ENCODE measurements at places on chromosomes 16 and 17.

DNA sequence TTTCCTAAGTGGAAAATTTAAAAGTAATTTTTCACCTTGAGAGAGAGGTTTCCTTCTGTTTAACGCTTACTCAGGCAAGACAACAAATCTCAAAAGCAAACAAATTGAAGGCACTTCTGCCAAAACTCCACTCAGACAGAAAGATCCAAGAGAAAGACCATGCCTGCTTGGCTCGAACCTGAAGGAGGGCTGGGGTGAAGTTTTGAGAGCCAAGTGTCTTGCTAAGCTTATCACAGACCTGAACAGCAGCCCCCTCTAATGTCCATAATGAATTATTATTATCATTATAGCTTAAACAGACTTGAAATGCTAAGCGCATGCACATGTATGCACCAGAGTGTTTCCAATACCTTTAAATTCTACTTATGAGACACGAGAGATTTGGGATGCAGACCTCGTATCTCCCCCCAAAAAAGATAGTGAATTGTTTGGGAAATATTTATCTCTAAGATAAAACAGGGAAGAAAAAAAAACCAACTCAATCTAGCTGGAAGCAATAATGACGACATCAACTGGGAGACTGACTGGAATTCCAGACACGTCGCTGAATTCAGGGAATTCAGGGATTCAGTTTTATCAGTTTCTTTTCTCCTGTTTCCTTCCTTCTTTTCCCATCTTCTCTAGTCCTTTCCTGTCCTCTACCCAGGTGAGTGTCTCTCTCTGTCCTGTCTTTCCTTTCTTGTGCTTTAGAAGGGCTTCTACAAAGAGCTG is 473.2 kb downstream of the RBFOX1 start:
- DNase-seq, result no peak

GRCh38 chr16:25747160-25747758 is 55.5 kb downstream of the HS3ST4 start:
- DNase-seq, result no peak

- no peak for DNase-seq
Observed at GRCh38 chr16:17431968-17432625, 38.7 kb downstream of the XYLT1 start.

DNA sequence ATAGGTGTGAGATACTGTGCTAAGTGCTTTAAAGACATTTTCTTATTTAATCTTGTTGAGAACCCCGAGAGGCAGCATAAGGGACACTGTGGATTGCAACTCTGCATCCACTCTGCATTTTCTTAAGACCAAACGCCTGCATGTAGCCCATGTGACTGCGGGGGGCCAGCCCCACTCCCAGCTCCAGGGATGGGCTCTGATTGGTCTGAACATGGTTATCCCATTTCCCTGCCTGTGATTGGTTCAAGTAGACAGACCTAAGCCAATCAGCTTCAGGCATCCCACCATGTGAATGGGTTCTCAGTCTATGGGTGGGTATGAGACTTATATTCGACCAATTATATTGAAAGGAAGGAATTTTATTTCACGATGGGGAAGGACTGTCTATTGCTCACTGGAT is 33.2 kb upstream of the USP7 start:
- no peak for DNase-seq

GRCh38 chr17:534071-534691 is 180.5 kb downstream of the VPS53 start:
- DNase-seq, result no peak

DNA sequence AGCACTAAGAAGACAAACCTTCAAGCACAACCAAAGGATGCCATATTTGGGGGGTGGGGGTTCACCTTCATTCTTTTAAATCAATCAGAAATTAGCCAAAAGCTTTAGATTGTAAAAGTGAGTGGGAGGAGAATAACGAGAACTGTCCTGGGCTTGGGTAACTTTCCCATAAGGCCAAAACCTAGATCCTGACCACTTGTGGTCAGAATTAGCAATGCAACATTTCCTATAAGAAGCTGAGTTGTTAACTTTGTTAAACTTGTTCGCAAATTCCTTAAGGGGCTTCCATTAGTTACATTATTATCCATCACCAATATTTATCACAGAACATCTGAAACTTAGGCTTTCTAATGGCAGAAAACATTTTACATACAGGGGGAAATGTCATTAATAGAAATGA is 25.1 kb downstream of the STAT5B start:
- no peak for DNase-seq

DNA sequence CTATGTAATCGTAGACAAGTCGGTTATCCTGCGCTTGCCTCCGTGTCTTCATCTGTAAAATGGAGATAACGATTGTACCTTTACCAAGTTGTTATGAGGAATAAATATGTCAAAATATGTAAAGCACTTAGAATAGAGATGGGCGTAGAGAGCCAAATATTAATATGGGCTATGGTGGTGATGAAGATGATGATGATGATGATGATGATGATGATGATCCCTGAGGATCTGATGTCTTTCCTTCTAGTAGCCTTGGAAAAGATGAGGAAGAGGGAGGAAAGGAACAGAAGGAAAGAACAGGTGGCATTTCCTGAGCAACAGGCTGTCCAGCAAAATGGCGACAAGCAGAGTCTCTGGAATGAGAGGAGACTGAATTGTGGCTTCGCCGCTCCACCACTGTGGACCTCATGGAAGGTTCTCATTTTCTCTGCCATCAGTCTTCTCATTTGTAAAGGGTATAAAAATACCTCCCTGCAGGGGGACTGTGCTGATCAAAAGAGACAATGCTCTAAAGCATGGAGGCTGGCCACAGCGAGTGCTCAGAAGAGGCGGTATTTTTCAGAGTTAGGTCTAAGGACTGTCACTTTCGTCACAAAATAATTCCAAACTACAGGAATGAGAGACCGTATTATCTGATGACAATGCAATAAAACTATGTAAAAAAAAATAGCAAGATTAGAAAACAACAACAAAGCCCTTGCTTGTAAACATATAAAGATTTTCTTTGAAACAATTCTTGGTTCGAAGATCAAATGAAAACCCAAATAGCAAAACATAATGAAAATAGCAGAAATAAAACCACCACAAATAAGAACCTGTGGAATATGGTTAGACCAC is 17.2 kb upstream of the RCVRN start:
- DNase-seq, result no peak

DNA sequence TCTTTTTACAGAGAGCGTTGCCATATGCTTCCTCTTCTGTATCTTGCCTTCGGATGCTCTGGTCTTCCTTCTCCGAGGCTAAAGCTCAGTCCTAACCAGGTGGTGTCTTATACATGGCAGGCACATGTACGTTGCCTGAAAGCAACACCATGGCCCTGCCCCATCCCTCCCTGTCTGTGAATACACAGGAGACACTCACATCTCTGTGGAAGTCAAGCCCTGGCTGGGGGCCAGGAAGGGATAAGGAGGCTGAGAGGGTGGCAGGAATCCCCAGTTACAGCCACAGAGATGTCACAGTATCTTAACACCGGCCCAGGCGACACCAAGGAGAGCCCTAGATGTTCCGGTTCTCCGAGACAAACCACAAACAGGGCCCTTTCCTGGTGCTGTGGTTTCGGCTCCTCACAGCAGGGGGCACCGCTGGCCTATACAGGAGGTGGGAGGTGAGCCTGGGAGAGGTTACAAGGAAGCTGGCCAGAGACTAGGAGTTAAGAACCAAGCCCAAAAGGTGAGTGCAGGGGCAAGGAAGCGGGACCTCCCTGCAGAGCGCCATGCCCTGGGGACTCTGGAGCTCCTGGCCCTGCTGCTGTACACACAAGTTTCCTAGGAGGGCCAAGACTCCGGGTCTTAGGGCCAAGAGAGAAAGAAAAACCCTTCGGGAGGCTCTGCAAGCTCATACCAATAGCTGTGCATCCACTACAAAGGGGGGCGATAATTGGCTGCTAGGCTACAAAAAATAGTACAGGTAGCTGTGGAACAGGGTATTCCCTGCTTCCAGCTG is 41.7 kb downstream of the SRL start:
- DNase-seq, result no peak

DNA sequence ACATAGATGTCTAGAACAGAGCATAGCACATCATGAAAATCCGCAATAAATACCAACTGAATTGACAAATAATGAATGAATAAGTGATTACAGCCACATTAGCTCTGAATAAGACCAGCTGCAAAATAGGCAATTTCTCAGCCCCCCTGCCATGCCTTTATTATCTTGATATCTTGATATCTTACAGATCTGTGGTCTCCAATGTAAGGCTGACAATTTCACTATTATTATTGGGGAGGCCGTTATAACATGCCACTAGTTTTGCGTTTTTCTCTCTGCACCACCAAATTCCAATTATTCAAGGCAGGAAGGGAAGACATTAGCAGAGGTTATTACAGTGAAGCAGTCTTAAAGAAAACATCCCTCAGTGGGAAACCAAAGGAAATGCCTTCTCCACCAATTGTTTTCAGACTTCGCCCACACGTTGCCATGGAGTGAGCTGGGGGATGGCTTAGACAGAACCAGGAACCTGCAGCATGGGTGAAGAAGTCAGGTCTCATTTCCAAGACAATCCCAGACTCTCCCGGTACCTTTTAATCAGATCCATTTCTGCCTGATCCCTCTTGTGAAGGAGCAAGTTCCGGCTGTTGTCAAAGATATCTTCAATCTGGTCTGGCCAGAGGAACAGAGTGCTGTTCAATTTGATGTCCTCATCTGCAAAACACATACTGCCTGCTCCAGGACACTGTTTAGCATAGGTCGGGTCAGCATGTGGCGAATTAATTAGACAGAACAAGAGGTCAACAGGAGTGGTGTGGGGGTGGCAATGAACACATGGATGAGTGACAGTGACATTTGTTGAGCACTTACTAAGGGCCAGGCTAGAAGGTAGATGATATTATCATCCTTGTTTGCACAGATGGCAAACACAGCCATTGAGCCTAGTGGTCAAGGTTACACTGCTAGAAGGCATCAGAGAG is 46.4 kb downstream of the DNAH3 start:
- DNase-seq, result no peak

DNA sequence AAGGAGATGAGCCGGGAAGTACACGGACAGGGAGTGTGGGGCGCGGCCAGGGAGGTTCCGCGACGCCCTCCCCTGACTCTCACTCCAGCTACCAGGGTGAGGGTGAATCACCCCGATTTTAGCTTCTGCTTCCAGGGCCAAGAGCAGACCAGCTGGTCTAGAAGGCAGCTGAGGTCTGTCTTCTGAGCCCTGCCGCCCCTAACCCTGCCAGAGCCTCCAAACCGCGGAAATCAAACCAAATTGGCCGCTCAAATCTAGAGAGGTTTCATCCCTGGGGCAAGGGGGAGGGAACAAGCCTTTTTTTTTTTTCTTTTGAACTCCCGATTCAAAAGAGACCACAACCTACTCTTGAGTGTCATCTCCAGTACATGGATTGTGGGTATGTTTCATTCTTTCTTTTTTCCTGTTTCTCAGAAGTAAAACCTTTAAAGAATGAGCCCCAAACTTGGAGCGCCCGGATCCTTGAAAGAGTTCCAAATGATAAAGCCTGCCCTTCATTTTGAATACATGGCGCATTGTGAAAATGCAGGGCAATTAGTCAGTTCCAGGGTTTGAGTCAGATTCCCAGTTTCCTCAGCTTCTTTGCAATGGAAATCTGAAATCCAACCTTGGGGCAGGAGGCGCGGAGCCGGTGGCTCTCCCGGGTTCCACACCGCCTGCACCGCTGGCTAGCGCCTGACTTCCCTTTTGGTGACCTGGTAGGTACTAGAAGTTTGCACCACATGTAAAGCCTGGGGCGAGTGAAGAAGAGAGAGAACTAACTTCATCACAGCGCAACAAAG is 16.5 kb upstream of the ZFHX3 start:
- no peak for DNase-seq

DNA sequence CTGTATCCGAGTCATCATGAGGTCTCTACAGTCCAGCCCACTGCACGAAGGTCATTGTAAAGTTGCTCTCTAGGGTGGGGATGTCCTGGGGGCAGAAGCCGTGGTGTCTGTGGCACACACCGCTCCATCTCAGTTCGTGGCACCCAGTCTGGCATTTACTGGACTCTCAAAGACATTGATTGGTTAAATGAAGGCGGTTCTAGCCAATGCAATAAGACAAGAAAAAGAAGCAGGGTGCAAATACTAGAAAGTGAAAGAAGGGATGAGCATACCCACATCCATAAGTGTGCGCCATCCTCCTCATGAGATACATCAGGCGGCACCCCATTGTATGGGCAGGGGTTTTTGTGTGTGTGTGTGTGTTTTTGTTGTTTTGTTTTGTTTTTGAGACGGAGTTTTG is 10.7 kb upstream of the ATP2A3 start:
- DNase-seq, result no peak

- no peak for DNase-seq
Observed at GRCh38 chr17:19341641-19342610, 20.6 kb downstream of the B9D1 start.

- DNase-seq, result no peak
Observed at GRCh38 chr17:57662041-57662440, 83.1 kb downstream of the CCDC182 start.

DNA sequence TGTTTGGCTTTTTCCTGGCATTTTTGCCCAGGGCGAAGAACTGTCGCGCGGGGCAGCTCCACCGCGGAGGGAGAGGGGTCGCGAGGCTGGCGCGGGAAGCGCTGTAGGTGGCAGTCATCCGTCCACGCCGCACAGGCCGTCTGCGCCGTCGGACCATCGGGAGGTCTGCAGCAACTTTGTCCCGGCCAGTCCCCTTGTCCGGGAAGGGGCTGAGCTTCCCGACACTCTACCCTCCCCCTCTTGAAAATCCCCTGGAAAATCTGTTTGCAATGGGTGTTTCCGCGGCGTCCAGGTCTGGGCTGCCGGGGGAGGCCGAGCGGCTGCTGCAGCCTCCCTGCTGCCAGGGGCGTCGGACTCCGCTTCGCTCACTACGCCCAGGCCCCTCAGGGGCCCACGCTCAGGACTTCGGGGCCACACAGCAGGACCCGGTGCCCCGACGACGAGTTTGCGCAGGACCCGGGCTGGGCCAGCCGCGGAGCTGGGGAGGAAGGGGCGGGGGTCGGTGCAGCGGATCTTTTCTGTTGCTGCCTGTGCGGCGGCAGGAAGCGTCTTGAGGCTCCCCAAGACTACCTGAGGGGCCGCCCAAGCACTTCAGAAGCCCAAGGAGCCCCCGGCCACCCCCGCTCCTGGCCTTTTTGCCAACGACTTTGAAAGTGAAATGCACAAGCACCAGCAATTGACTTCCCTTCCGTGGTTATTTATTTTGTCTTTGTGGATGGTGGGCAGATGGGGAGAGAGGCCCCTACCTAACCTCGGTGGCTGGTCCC is 2.3 kb upstream of the CBX4 start:
- no peak for DNase-seq

DNA sequence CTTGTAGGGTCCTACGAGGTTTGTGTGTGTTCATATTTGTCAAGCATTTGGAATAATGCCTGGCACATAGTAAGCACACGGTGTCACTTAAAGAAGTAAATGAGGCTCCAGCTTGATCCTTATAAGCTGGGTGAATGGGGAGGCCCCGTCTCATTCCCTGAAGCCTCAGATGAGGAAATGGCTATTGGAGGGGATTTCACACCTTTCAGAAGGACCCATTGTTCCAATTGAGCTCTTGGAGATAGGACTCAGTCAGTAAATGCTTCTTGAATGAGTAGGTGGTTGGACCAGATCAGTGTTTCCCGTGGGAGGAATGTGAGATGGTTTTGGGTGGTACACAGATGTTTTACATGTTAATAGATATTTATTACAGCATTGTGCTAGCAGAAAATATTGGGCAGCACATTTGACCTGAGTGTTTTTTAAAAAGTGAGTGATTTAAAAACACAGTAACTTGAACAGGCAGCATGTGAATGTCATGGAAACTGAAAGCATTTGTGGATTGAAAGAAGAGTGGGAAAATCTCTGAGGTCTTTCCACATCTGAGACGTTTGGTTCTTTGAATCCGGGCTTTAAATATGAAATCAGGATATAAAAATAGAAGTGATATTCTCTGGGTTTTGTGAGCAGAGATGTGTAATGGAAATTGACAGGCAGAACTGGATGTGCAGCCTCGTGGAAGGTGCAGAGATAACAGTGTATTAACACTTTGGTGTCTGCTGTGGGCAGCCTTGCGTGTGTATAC is 36.4 kb upstream of the ARHGAP17 start:
- DNase-seq, result no peak
